Mesenteric fat pad (tissue), 1 donor: ENCODE measurements at places on chromosomes 6 and 20. TPM values are rescaled to one million over a fixed set of nuclear protein-coding genes. Genes with fewer than 3 reads are reported as not detected.

DNA sequence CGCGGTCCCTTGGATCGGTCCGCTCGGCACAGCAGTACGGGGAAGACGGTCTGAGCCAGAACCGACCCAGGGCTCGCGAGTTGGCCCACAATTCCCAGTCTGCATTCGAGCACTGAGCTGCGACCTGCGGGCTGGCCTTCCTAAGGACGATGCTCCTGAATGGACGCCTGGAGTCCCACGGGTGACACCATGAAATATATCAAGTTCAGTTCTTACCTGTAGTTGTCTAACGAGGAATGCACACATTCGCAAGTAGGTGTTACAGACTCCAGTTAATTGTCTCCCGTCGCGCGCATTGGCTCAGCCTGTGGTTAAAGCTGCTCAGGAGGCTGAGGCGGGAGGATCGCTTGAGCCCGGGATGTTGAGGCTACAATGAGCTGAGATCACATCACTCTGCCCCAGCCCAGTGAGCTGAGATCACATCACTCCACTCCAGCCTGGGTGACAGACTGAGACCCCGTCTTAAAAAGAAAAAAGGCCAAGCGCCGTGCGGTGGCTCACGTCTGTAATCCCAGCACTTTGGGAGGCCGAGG lies 802 bp downstream of the PEX7 start:
- no peak for DNase-seq

DNA sequence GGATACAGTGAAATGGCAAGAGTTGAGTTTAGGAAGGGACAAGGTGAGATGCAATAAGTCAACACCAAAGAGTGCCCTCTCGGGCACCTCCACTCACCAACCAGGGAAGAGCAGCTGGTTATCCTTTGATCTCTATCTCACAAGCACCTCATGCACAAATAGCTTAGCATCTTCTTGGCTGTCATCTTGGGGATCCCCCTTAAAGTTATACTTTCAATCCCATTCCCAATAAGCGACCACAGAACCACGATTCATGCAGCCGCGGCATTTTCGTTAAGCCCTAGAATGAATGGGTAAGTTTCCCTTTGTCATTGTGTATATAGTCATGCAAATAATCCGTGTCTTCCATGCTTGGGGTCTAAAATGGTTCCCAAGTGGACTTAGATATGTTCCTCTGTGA lies 73.5 kb downstream of the ADTRP start:
- no peak for DNase-seq

ENPP3 gene
- total RNA-seq: 0.48 TPM

DNA sequence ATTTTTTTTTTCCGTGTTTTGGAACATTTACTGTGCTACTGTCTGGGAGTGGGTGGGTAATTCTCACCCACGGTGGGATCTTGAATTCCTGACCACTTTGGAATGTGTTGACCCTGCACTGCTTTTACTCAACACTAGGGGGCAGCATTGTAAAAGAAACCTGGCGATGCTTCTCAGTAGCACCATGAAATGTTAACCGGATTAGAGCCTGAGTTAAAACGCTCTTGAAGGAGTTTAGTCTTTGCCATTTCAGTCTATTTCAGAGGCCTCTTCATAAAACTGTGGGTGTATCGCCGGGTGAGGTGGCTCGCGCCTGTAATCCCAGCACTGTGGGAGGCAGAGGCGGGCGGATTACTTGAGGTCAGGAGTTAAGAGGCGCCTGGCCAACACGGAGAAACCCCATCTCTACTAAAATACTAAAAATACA lies 114.4 kb upstream of the PRND start:
- no peak for DNase-seq

GRCh38 chr6:37972994-37973757 lies 153.6 kb downstream of the ZFAND3 start:
- DNase-seq: no peak

DNA sequence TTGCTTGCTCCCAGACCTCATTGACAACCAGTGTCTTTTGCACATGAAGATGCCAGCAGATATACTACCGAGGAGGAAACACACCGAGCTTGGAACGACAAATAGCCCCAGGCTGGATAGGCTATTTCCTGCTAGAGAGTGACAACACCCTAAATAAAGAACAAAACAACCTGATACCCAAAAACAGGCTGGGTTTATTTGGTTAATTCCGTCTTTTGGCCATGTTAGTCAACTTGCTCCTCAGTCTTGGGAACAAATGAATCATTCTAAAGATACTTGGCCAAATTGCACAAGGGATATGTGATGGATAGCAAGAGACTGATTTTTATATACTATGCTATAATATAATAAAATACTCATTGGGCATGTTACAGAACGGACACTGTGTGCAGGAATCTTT lies 11.5 kb upstream of the MUC22 start:
- DNase-seq: no peak

PPP1R14C gene
- total RNA-seq: 0.26 TPM

- DNase-seq: peak; percentile 51
Observed at GRCh38 chr20:24160563-24161281, 172.1 kb upstream of the GGTLC1 start.

ANKEF1 gene
- total RNA-seq: 4.9 TPM

RSPO4 gene
- total RNA-seq: not detected

PARD6B gene
- total RNA-seq: 2.0 TPM

DNA sequence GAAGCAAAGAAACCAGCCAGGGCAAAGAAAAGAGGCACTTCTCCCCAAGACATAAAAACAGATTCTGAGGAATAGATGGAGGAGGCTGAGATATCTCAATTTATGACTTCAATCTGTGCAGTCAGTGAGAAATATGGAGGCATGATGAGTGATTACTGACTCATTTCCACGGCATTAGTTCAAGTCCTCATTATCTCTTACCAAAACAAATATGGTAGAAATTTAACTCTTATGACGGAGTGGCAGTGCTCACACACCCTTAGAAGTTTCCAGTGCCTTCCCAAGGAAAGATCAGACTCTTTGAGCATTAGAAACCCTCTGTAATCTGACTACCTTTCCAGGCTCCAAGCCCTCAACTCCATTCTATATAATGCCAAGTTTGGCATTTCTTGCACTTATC lies 364.1 kb downstream of the ARHGAP18 start:
- no peak for DNase-seq

GRCh38 chr6:147689398-147689797 lies 180.9 kb downstream of the SAMD5 start:
- no peak for DNase-seq
